RCC 7860 (cell line): ENCODE measurements at places on chromosomes 7 and 10.

DNA sequence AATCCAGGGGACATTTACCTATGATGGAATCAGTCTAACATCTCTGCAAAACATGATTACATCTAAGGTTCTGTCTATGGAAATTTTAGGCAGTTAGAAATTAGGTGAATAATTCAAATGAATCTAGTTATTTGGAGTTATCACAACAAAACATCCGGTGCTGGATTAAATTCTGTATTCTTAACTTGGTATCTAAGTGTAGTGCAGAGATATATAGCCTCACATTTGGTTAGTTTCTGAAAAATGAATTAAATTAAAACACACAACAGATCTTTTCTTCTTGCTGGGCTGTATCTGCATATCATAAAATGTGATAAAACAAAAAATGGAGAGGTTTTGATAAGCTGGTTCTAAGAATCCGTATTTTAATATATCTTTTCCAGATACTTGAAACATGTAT, 354.1 kb downstream of the PCLO start:
- no peak for DNase-seq

- no peak for DNase-seq
Observed at GRCh38 chr10:22156750-22157149, 61.1 kb downstream of the EBLN1 start.

GRCh38 chr10:95445223-95445836, 115.8 kb downstream of the SORBS1 start:
- DNase-seq: peak; percentile 89

GRCh38 chr10:90751107-90751997, 106.5 kb downstream of the HTR7 start:
- DNase-seq: peak; percentile 30

DNA sequence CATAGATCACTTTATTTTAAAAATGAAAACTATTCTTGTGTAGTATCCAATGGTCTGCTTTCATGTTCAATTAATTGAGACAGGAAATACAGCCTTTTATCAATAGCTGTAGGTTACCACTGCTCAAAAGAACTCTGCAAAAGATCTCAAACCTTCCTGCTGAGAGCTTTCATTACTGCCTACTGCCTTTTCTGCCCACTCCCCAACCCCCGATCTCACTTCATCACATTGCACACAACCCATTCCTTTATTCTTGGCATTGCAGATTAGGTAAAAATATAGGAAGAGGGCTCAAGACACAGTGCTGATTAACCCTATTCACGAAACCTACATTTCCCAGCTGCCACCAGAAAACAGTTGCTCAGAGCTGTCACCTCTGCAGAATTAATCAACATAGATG, 171.4 kb downstream of the BTAF1 start:
- DNase-seq: no peak

DNA sequence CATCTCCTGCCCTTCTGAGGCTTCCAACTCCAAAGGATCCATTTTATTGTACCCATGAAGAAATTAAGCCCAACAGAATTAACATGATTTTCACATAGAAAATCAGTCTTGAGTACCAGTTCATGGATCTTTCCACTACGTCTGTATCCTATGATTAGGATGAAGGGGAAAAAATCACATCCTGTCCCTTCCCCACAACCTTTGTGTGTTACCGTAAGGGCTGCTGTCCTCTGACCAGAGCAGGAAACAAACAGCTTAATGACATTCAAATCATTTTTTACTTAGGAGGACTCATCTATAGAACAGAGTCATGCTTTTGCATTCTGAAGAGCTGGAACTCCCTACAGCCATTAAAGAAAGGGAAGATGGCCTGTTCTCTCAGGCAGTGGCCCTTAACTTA, 241.5 kb downstream of the DYNC1I1 start:
- no peak for DNase-seq

- no peak for DNase-seq
Observed at GRCh38 chr10:100828738-100829096, 83.3 kb downstream of the PAX2 start.
